ENCODE measurements at places on chromosomes 5 and 9.

DNA sequence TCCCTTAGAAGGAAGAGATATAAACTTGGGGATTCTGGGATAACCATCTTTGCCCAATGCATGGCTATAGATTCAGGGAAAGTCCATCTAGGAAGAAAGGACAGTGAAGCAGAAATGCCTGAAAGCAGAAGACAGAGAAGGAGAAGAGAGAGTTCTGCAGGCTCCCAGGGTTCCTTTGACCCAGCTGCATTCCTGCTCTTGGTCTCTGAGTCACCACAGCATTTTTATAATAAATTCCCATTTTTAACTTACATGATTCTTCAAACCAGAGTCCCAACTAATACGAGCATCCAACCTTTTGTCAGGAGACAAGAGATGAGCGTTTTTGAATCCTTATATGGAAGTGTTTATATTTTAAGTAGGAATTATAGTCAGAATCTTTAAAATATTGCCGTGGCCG is 12.0 kb upstream of the AOPEP start:
- DNase-seq: no peak

GRCh38 chr5:146828385-146828784 is 50.2 kb downstream of the PPP2R2B start:
- DNase-seq: no peak

GRCh38 chr9:811106-811531 is 30.4 kb upstream of the DMRT1 start:
- no peak for DNase-seq

DNA sequence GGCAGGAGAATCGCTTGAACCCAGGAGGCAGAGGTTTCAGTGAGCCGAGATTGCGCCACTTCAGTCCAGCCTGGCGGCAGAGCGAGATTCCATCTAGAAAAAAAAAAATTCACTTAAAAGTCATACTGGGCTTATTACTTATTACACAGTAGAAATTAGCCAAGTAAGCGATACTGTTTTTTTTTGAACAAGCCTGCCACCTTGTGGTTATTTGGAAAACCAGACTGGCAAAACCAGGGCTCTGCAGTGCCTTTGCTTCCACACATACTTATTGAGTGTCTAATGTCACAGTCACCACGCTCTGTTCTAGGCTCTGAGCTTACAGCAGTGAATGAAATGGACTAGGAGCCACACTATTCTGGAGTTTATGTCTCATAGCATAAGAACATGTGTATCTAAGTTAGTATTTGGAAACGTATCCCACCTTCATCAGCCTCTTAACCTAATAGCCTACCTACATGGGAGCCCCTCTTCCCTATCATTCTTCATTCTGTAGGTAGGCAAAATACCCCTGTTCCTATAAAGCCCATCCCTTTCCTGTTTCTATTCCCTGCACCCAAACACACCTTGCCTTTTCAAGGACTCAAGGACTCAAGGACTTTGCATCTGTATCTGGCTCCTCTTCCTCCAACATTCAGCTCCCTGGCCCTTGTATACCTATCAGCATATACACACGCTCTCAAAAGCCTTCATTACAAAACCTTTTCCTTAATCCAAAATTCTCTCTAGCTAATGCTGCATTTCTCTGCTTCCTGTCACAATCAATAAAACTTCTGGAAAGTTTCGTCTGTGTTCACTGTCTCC is 13.9 kb upstream of the BASP1 start:
- DNase-seq: no peak

- no peak for DNase-seq
Observed at GRCh38 chr5:38808666-38809343, 37.0 kb upstream of the OSMR start.

- DNase-seq: no peak
Observed at GRCh38 chr9:17578577-17578910, 322 bp upstream of the SH3GL2 start.

DNA sequence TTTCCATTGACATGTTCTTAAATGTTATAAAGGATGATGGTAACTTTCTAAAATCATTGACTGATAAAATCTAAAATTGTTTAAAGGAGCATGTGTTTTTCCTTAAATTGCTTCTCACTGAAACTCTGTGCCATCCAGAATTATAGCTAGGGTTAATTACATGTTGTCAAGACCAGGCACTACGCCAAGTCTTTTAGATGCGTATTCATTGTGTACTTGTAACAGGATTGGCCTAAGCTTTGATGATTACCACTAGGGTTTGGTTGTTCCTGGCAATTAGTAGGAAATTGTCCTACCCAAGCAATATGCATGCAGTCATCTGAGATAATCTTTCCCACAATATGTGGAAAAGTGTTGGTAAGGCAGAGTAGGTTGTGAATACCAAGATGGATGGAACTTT is 43.8 kb downstream of the PRKACG start:
- no peak for DNase-seq

DNA sequence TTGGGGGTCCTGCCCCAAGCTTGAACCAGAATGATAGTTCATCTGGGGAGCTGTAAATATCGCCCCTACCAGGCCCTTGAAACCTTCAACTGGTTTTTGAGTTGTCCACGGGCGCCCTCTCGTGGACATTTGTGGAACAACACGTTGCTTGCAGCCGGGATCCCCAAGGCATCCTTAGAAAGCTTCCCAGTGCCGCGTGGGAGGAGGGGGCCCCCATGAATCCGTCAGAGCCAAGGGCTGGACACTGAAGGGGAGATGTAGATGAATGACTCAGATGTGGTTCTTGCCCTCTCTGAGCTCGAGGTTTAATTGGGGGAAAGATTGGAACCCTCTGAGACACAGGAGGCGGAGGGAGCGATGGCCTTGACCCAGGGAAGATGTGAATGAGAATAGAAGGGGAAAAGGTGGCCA is 31.8 kb upstream of the ORM1 start:
- no peak for DNase-seq

GRCh38 chr9:94826044-94826443 is 99.5 kb downstream of the AOPEP start:
- DNase-seq: no peak

GRCh38 chr9:20832775-20833174 is 148.7 kb downstream of the FOCAD start:
- DNase-seq: no peak

- DNase-seq: no peak
Observed at GRCh38 chr5:107636068-107636467, 34.7 kb downstream of the EFNA5 start.

DNA sequence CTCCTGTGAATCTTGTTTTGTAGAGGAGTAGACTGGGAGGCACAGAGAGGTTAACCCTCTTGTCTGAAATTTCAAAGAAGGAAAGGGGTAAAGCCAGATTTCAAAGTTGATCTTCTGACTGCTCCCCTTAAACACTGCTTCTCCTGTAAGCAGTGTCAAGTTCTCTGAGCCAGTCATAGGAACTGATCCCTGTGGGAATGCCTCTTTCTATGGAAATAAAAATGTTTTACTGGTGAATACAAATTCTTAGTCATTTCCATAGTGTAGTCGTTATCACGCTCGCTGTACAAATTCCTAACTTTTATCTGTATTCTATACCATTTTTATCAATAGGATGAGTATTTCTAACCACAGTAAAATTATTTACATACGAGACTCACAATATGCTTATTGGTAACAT is 66.3 kb upstream of the PRRC1 start:
- no peak for DNase-seq

GRCh38 chr9:36993933-36994764 is 39.9 kb downstream of the PAX5 start:
- no peak for DNase-seq

DNA sequence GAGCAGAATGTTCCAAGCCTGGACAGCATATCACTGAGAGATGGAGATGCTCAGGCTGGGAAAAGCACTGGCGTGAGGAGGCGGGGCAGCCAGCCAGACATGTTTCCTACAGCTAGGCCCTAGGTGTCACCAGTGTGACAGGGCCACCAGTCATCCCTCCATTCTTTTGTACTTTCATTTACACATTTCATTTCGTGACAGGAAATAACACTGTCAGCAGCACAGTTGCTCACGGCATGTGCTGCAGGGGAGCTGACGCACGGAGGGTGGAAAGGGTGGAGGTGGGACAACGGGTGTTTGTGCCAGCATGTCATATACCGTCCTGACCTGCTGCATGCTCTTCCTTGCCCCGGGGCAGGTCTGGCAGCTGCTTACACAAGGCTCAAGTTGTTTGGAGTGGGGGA is 14.8 kb upstream of the CEMIP2 start:
- no peak for DNase-seq

DNA sequence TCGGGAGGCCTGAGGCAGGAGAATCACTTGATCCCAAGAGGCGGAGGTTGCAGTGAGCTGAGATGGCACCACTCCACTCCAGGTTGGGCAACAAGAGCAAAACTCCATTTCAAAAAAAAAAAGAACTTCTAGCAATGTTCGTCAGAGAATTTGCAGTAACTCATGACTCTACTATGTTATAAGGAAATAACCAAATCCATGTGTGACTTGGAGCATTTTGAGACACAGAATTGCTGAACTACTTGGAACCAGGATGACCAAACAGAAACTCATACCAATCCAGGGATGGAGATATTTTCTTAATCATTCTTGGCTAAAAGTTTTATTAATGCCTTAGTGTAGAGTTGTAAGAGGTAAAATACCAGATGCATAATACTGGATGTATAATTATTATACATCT is 99.9 kb upstream of the BNC2 start:
- DNase-seq: no peak

- no peak for DNase-seq
Observed at GRCh38 chr9:120755810-120756434, 37.3 kb downstream of the FBXW2 start.

- no peak for DNase-seq
Observed at GRCh38 chr5:39566891-39567290, 142.1 kb upstream of the DAB2 start.

DNA sequence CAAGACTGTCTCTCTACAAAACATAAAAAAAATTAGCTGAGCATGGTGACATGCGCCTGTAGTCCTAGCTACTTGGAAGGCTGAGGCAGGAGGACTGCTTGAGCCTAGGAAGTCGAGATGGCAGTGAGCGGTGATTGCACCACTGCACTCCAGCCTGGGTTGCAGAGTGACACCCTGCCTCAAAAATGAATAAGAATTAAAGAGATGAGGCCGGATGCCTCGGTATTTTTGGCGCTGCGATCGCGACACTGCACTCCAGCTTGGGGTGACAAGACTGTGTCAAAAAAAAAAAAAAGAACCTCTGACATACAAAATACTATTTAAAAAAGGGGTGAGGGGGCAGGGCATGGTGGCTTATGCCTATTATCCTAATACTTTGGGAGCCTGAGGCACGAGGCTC is 7.3 kb downstream of the GPBP1 start:
- no peak for DNase-seq

DNA sequence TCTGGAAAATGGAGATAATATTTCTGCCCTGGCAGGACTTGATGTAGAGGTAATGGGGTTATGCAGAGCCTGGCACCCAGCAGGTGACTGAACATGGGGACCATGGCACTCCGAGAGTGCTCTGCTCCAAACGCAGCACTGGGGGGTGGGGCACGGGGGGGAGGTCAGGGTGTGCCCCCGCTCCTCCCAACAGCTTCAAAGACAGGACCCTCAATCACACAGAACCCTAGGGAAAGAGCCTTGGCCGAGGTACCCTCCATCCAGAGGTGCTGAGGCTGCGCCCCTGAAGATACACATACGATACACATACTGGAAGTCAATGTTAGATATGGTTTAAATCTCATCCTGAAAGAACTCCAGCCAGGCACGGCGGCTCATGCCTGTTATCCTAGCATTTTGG is 26.6 kb upstream of the CEP72 start:
- DNase-seq: no peak

- DNase-seq: no peak
Observed at GRCh38 chr5:133732536-133732935, 120.2 kb upstream of the FSTL4 start.

DNA sequence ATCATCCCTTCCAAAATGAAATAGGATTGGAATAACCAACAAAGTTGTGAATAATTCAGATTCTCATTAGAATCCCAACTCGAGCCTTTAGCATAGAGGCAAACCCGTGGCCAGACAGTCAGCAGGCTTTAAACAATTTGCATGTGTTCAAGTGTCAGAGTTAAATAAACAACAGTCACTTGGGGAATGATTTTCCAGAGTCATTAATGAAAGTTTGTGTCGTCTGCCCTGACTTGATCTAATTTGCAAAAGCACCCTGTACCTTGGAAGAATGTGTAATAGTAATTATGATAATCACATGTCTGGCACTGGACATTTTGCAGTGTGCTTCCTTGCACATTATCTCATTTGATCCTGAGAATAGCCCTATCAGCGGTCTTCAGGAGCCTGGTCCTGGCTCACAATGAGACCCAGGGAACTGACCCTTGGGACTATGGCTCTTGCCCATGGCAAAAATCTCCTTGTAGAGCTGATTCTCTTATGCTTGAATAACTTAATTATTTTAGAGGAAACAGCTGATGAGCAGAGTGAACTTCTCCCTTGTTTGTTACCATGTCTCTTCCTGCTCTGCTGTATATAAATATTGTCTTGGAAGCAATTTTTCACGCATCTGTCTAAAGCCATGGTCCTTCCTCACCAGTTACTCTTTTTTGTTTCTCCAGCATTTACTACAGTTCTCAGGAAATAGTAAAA is 272.7 kb downstream of the NR3C1 start:
- no peak for DNase-seq

DNA sequence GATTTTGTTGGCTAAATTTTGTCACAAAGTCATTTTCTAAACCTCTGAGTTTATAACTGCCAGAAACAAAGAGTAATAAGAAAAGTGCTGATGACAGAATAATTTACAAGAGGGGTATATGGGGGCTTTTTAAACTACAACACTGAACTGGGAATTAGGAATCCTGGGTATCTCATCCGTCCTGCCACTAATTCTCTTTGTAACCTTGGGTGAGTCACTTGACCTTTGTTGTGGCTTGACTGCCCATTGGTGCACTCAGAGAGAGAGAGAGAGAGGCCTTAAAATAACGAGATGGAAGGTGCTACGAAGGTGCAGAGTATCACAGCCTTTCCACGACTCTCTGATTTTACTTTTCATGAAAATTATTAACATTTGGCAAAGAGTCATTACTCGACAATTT is 130.3 kb upstream of the CNTLN start:
- no peak for DNase-seq

DNA sequence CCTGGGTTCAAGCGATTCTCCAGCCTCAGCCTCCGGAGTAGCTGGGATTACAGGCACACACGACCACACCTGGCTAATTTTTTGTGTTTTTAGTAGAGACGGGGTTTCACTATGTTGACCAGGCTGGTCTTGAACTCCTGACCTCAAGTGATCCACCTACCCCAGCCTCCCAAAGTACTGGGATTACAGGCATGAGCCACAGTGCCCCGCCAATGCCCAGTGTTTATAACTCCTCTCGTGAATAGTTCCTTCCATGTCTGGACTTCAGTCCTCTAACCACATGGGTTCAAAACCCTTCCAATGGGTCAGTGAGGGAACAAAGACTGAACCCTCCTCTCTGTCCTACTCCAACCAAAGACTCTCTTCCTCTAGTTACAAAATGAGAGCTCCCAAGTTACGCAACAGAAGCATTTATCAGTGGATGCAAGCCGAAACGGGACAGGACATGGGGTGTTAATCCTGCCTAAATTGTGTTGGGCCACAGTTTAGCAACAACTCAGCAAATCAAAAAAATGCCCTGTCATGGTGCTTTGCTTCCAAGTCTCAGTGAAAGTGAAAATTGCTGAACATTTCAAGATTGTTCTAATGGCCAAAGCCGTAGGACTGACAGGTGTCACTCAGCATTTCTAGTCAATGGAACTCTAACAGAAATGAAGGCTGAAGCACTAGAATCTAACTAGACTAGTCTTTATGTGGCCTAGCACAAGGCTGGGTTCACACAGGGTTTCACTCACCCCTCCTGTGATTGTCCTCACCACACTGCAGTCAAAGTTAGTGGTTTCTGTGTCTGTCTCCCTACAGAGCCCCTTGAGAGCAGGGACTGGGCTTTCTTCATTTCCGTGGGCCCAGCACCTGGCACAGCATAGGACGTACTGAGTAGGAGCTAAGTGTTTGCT is 3.2 kb upstream of the TMEM245 start:
- no peak for DNase-seq
